ENCODE measurements at places on chromosomes 7 and 10.

DNA sequence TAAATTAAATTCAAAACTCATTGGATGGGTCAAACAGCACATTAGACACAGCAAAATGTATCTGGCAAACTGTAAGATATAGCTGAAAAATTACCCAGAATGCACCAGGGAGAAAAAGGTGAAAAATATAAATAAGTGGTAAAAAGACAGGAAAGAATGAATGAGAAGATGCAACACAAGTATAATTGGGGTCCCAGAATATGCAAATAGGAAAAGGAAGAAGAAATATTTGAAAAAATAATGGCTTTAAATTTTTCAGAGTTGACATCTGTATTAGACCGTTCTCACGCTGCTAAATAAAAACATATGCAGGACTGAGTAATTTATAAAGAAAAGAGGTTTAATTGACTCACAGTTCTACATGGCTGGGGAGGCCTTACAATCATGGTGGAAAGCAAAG lies 167.7 kb upstream of the PLXNA4 start:
- no peak for DNase-seq

DNA sequence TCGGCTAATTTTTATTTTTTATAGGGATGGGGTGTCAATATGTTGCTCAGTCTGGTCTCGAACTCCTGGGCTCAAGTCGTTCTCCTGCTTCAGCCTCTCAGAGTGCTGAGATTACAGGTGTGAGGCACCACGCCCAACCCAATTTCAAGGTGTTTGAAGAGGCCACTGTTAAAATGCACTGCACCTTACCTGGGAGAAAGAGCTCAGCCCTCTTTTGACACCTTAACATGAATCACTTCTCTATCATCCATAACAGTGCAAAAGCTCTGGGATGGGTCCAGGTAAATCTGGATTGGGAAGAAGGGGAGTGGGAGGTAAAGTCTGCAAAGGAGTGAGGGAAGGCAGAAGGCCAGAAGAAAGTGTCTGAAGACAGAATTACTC lies 557 bp upstream of the ZNF282 start:
- no peak for DNase-seq

GRCh38 chr7:92925876-92926696 lies 89.7 kb upstream of the CDK6 start:
- no peak for DNase-seq

- DNase-seq, result peak; percentile 68
These were observed 1.3 kb downstream of the ANXA11 start for GRCh38 chr10:80203835-80204676.

- DNase-seq, result peak; percentile 83
These were observed 1.2 kb downstream of the RARRES2 start for GRCh38 chr7:150340024-150340749.

DNA sequence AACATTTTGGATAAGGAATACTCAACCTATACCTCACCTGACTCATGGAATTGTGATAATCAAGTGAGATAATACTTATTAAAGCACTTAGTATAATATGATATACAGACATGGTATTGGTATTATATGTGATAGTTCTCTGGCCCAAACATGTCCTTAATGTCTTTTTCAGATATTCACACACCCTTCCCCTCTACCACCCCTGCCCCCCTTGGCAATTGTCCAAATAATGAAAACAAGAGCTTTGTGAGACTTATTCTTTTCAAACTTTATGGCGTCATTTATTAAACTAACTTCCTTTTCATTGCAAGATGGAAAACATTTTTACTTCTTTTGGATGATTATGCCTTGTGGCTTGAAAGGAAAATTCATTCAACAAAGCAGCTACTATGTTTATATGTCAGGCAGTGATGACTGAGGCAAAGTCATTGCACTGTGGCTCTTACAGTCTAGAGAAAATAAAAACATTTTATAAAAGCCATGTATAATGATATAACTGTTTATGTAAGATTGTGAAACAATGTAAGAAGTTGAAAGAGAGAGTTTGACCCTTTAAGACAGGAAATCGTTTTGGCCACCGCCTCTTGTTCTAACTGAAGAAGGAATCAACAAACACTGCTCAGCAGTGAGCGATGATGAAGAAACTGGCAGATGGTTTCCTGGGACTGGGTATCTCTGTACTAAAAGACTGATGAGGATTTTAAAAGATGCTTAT lies 27.4 kb downstream of the MINPP1 start:
- no peak for DNase-seq

- DNase-seq, result no peak
These were observed 75.2 kb downstream of the ST8SIA6 start for GRCh38 chr10:17379151-17379690.

DNA sequence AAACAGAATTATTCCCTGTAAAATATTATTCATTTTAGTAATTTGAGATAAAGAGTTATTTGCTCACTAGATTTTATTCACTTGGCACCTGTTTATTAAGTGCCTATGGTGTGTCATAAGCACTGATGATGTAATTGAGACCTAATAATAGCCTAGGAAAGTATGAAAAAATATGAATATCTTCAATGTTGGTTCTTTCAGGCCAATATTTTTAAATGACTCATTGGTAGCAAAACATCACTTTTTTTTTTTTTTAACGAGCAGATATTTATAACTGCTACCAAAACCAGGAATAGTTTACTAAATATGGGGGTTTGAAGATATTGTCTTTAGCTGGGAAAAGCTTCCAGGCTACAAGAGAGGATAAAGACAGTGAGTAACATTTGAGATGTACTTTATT lies 228.0 kb downstream of the PRKG1 start:
- no peak for DNase-seq

DNA sequence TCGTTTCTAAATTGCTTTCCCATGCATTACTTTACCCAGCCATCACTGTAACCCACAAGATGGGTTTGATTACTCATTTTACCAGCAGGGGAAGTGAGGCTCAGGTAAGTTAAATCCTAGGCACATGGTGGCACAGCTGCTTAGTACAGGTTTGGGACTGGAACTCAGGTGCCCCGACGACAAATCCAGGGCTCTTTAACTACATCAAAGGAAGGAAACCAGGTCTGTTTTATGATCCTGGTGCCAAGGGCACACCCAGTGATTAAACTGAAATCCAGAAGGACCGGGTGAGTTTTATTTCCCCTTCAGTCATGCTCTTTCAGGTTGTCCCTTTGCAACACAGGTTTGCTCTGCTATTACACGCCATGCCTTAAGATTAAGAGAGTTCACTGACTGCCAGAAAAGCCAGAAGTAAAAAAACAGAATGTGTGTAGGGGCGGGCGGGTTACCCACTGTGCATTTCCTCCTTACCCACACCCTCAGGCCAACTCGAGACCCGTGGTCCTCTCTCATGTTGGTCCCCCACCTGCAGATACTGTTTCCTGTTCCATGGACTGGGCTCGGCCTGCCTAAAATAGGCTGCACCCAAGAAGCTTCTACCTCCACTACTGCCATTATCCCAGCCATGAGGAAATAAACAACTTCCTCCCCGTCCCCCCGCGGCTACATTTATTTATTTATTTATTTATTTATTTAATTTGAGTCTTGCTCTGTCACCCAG lies 55.1 kb upstream of the KDM7A start:
- peak; percentile 12 for DNase-seq

DNA sequence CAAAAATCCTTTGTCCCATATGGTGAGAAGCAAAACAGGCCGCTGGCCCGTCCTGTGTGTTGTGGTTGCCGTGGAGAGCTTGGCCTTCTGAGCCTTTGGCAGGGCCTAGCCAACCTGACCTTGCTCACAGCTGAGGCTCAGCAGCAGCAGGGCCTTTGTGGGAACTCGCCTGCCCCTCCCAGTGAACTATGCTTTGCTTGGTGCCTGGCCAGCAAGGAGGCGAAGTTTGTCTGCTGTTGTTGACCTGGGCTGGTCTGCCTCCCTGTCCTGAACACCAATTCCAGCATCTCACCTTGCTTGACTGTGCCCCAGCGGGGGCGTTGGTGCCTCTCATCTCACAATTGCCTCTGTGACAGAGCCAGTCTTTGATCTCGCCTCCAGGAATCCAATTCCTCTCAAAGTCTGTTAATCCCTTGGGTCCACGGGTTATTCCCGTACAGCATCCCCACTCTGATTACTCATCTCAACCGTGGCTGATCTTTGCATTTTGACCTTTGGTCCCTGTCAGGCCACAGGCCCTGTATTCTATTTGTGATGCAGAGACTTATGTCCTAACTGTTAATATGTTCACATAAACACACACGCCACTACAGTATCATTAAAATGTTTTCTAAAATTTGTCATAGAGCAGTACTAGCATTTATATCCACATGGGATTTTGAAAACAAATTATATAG lies 22.6 kb downstream of the EPDR1 start:
- peak; percentile 57 for DNase-seq

DNA sequence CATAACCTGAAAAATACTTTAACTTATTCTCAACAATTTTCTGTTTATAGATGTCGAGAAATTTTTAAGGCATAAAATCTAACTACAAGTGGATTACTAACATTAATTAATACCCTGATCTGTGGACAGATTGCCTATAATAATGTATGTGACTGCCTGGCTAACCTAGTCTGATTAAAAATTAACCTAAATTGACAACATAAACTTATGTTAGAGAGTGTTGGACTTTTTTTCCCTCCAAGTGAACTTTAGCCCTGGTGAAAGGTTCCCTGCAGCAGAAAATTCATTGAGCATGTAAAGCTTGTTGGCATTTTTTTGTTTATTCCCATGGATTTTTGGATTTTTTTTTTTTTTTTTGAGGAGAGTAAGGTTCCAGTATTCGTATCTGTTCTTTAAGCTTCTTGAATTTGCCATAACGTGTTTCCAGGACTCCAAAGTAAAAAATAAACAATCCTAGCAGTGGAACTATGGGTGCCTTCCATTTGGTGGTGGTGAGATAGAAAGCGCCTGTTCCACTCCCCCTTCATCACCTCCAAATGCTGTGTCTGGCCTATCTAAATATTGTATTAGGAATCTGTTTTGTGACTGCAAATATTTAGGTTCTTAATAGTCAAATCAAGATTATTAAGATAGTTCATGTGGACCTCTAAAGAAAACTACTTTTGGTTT lies 36.1 kb downstream of the NET1 start:
- DNase-seq, result no peak

DNA sequence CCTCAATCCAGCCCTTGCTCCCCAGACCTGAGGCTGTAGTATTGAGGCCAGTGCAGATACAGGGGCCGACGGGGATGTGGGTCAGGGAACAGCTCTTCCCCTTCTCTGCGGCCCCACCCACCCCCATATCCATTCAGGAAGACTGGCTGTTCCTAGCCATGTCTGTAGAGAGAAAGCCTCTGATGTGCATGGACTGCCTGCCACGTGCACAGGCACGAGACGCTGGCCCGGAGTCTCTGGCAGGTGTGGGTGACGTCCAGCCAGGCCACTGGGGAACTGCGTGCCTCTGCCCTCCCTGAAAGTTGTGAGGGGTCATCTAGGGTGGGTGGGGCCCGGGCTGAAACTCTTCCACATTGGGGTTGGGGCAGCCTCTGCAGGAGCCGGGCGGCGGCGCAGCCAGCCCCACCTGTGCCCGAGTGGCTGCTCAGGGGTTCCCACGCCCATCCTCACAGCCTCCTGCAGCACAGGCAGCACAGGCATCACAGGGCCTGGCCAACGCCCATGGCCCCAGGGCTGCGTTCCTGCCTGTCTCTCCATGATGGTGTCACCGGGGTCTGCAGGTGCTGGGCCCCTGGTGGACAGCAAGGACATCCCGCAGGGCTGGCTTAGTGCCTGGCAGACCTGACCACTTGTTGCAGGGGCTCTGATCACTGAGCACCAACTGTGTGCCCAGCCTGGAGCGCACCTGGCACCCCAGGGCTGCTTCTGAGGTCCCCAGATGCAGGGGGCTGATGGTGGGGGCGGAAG lies 27.5 kb downstream of the MICALL2 start:
- no peak for DNase-seq

DNA sequence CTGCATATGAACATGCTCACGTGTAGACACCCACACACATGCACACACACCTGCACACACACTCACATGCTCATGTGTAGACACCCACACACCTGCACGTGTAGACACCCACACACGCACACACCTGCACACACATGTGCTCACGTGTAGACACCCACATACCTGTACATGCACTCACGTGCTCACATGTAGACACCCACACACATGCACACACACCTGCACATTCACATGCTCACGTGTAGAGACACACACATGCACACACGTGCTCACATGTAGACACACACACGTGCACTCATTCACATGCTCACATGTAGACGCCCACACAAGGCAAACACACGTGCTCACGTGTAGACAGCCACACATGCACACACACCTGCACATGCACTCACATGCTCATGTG lies 275.8 kb downstream of the PTPRN2 start:
- DNase-seq, result no peak

GRCh38 chr10:61935077-61935476 lies 33.6 kb downstream of the ARID5B start:
- no peak for DNase-seq

GRCh38 chr7:47071866-47072265 lies 510.0 kb downstream of the TNS3 start:
- no peak for DNase-seq

DNA sequence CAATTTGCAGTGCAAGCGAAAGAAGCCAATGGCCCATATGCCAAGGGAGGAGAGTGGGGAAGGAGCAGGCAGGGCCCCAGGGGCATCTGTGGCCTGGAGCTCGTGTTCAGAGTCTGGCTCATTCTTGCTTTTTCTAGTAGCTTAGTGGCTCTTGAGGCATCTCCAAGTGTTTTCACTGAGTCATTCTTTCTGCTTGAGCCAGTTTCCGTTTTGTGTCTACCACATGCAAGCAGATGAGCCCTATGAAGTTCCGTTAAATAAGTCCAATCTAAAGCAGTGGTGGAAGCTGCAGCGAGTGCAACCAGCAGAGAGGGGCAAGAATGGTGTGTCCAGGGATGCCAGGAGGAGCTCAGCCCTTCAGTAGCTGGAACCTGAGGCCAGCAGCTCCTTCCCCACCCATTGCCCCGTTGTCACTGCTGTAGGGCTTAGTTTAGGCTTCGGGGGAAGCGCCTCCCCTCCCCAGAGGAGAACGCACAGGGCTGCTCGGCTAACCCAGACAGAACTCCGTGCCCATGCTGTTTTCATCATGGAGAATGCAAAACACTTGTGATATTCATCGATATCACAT lies 57.4 kb upstream of the EBF3 start:
- DNase-seq, result no peak

- peak; percentile 71 for DNase-seq
These were observed 58.8 kb upstream of the AKR1E2 start for GRCh38 chr10:4767033-4767814.

DNA sequence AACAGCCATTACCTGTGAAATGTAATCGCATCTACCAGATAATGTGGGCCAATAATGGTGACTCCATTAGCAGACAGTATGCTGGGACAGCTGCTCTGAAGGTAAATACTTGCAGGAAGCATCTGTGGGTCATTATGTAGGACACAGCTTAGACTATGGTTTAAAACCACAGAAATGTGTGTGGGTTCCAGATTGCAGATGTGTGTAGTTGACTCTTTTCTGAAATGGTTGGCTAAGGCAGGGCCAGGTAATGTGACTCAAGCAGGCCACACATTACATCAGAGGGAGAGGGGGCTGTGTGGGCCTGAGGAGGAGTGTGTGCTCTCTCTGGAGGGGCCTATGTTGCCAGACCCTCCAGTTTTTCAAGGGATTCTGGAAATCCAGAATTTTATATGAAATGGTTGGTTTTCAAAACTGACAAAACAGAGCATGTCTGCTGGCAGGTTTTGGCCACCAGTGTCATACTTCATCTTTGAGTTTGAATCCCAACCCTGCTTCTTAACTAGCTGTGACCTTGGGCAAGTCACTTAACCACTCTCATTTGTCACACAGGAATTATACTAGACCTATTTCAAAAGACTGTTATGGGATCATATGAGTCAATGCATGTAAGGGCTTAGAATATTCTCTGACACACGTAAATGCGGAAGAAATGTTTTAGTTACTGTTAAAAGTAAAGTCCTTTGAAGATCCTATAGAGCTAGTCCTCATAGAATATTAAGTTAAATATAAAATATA lies 64.5 kb downstream of the MCMBP start:
- DNase-seq, result peak; percentile 68
